ENCODE measurements at places on chromosomes 7 and 10. TPM values are rescaled to one million over a fixed set of nuclear protein-coding genes. Genes with fewer than 3 reads are reported as not detected.

GPR141 gene
- total RNA-seq, result not detected

PIK3AP1 gene
- 2.4 TPM for total RNA-seq

IL15RA gene
- 0.66 TPM for total RNA-seq

CTAGE8 gene
- 6.3 TPM for total RNA-seq

LBX1 gene
- not detected for total RNA-seq

CPA1 gene
- total RNA-seq, result not detected

ZNF398 gene
- 13.0 TPM for total RNA-seq

CLRN3 gene
- total RNA-seq, result 1.1 TPM

RBP3 gene
- not detected for total RNA-seq

HECW1 gene
- total RNA-seq, result 1.7 TPM

CYP3A7 gene
- total RNA-seq, result not detected

ODAD2 gene
- not detected for total RNA-seq

FAM107B gene
- total RNA-seq, result 209 TPM

DENND11 gene
- 33.0 TPM for total RNA-seq

VPS37D gene
- total RNA-seq, result 1.9 TPM

ZNF804B gene
- not detected for total RNA-seq

MRPL32 gene
- 61.6 TPM for total RNA-seq

DGKI gene
- total RNA-seq, result 0.84 TPM

PILRB gene
- total RNA-seq, result 58.9 TPM

Measured in Caco-2 (cell line).